ENCODE measurements at places on chromosomes 13 and 19.
A peak's percentile ranks its signal among the peaks of the same experiment; 100 is the strongest.

- DNase-seq: peak; percentile 84
Observed at GRCh38 chr13:40445557-40445990, 220.9 kb downstream of the FOXO1 start.

DNA sequence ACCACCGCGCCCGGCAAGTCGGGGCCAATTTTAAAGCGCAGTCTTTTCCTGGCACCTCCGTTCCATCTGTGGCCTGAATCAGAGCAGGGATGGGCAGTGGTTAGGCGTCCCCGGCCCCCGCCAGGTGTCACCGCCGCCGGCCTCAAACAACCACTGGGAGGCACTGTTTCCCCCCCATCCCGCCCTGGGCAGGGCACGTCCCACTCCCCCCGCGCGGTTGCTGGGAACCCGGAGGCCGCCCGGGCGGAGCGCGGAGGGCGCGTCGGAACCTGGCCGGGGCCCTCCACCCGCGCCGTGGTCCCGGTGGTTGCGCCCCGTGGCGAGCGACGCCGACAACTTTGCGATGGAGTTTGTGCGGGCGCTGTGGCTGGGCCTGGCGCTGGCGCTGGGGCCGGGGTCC, at the start of gene GRIN3B:
TSS of gene GRIN3B (plus strand) at position 325 of the 400 bp plus-strand sequence. CDS start at position 344, 19 bp downstream.
- peak; percentile 52 for DNase-seq

DNA sequence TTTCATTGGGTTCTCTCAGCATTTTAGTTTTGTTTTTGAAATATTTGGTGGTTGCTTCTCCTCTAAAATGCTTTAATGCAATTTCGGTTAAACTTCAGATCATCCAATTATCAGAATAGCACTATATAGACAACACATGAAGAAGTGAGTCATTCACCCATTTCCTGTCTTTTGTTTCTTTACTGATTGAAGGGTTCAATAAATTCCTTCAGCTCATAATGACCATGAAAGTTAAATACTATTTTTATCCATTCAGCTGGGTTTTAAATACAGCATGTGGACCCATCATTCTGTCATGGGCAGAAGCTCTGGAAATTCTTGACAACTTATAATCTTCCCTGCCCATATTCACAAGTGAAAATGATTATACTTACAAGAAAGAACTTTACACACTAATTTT, 187.2 kb downstream of the ITGBL1 start:
- DNase-seq: no peak

GRCh38 chr13:47650209-47650608, 350.9 kb downstream of the SUCLA2 start:
- no peak for DNase-seq

- DNase-seq: no peak
Observed at GRCh38 chr13:66345518-66345810, 884.7 kb downstream of the PCDH9 start.

DNA sequence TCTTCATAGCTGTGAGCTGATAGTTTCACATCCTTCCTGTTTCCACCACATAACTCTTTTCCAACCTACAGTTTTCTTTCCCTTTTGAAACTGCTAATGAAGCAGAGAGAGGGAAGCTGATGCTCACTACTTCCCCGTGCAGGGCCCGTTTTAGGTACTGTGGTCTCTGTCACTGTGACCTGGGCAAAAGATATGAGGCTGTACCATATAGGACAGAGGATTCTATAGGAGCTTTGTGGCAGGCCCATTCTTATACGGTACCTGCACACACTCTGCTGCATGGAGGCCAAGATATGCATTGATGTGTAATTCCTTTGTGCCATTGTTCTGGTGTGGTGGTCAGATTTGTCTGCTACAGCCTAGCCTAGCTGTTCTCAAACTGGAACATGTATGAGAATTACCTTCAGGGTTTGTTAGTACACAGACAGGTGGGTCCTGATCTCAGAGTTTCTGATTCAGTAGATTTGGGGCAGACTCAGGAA, 577.3 kb downstream of the LMO7 start:
- no peak for DNase-seq

DNA sequence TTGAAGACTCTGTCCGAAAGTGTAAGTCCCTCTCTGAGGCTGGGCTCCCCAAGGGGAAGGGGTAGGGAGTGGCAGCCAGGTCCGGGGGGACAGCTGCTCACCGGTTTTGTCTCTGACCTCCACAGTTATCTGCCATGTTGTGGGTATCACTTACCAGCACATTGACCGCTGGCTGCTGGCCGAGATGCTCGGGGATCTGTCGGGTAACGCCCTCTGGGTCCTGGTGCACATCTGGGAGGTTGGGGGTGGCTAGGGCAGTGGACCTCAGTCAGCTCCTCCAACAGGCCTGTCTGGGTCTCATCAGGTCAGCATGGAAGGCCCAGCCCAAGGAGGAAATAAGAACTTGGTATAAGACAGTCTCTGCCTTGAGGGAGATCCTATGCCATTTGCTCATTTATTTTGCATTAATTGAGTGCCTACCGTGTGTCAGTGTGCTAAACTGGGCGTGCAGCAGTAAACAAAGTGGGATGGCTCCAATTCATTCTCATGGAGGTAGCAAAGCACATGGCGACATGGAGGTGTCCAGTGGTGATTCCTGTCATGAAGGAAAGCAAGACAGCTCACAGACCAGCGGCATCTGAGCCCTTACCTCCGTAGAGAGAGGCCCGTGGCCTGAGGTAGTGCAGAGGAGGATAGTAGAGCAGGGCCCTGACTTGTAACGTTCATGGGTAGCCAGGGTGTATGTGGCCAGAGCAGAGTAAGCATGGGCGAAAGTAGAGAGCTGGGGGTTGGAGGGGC, 13.7 kb downstream of the EIF3K start:
- DNase-seq: no peak

GRCh38 chr19:3407556-3408516, 41.5 kb downstream of the NFIC start:
- peak; percentile 45 for DNase-seq

DNA sequence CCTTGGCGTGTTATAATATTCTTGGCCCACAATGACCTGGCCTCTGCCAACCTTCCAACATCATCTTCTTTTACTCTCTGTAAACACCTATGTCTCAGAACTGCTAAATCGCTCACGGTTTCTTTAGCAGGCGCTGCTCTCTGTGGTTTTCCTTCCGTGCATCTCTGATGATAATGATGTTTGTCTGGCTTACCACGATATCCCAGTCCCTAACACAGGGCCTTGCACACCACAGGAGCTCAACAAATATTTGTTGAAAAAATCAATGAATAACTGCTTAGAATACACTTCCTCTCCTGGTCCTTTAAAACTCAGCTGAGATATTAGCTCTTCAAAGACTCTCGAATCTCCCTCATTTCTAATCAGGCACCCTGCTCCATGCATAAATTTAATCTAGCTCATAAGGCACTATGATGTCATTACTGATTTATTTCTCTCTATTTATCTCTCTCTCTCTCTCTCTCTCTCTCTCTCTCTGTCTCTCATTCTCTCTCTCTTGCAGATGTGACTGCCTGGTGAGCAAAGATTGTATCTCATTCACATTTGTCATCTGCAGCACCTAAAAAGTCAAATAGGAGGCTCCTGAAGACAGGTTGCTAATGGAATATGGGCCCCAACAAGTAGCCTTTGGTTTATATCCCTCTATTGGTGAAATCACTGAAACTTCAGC, 206.4 kb downstream of the NHLRC3 start:
- no peak for DNase-seq

- DNase-seq: peak; percentile 83
Observed at GRCh38 chr19:29687897-29688728, 22.9 kb downstream of the PLEKHF1 start.

DNA sequence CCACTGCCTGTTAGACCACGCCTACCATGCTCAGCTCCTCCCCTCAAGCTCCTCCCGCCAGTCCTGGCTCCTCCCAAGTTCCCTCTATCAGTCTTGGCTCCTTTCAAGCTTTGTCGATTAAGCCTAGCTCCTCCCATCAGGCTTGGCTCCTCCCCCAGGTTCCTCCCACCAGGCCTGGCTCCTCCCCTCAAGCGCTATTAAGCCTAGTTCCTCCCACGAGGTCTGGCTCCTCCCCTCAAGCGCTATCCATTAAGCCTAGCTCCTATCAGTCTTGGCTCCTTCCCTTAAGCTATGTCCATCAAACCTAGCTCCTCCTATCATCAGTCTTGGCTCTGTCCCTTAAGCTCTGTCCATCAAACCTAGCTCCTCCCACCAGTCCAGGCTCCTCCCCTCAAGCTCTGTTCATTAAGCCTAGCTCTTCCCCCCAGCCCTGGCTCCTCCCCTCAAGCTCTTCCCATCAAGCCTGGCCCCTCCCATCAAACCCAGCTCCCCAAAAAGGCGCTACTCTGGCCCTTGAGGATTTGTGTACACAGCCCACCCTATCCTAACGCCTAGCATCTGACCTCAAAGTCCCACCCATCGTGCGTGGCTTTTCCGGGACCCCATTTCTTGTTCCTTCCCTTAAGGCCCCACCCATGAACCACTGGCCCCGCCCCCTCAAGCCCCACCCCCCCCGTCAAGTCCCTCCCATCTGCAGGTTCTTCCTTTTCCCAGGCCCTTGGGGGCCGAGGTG, 10.0 kb downstream of the CAMSAP3 start:
- peak; percentile 40 for DNase-seq

- peak; percentile 13 for DNase-seq
Observed at GRCh38 chr19:45739498-45740439, 6.5 kb downstream of the MEIOSIN start.

- no peak for DNase-seq
Observed at GRCh38 chr19:14467816-14468215, 7.3 kb downstream of the PTGER1 start.

DNA sequence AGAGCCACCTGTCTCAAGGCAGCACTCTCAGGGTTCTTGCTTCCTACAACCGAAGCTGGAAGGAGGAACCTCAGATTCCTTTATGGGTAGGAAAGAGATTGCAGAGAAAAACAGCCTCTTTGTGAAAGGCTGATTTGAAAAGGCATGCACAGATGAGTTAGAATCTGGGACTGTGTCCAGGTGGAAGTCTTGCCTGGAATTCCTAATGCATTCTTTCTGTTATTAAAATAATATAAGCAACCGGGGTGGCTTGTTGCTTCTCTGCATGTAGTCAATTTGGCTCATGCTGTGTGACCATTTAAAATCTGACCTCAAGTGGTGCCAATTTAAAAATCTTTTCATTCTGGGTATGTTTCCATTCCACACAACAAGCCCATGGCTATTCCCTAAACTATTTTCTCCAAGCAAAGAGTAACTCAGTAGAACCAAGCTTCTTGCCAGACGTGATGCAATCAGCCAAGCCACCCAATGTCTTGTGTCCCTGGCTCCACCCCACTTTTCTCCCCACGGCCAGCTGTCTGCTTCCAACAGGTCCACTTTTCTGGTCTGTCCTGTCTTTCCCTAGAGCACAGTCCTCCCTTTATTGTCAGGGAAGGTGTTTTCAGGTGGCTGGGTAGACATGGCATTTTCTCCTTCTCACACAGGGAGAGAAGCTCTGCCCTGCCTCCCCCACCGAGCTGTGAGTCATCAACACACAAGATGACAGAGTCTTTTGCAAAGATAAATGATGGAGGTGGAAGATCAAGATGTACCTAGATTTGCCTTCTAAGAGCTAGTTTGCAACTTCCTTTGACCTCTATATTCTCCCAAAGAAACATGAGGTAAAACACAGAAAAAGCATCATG, 394.3 kb downstream of the FOXO1 start:
- DNase-seq: peak; percentile 83

DNA sequence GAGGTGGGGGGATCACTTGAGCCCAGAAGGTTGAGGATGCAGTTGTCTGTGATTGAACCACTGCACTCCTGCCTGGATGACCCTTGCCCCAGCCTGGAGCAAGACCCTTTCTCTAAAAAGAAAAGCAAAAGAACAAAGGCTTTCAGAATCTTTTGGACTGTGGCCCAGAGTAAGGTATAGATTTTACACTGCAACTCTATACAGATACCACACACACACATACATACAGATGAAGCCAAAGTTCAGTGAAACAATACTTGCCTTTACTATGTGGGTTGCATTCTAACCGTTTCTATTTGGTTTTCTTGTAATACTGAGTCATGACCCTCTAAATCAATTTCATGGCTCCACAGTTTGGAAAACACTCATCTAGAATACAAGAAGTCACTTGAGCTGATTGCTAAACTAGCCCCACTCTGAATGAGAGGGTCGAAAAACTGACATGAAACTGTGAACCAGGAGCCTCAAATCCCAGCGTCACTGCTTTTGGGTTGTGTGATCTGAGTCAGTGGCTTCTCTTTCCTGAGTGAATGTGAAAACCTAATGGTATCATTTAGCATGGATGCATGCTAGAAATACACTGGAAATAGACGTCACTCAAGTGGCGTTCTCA, 756.1 kb downstream of the UQCRFS1 start:
- no peak for DNase-seq

DNA sequence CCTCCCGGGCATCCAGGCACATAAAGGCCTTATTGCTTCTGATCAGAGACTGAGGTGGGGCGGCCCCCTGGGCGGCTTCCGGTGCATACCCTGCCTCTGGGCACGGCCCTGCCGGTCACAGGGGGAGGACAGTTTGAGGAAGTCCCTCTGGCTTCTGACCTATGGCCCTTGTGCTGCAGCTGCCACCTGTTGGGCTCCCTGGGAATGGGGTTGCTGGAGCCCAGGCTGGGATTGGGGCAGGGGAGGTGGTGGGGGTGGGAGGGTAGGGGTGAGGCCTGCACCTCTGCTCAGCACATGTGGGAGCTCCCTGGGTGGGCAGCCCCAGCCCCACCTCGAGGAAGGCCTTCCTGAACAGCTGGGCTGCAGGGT, 10.7 kb downstream of the ANO8 start:
- DNase-seq: no peak

- peak; percentile 81 for DNase-seq
Observed at GRCh38 chr13:28636677-28637317, 22.1 kb upstream of the POMP start.

GRCh38 chr19:53034948-53035675, 9.4 kb upstream of the ERVV-2 start:
- DNase-seq: peak; percentile 71

- no peak for DNase-seq
Observed at GRCh38 chr19:5691822-5692722, 2.0 kb downstream of the RPL36 start.

DNA sequence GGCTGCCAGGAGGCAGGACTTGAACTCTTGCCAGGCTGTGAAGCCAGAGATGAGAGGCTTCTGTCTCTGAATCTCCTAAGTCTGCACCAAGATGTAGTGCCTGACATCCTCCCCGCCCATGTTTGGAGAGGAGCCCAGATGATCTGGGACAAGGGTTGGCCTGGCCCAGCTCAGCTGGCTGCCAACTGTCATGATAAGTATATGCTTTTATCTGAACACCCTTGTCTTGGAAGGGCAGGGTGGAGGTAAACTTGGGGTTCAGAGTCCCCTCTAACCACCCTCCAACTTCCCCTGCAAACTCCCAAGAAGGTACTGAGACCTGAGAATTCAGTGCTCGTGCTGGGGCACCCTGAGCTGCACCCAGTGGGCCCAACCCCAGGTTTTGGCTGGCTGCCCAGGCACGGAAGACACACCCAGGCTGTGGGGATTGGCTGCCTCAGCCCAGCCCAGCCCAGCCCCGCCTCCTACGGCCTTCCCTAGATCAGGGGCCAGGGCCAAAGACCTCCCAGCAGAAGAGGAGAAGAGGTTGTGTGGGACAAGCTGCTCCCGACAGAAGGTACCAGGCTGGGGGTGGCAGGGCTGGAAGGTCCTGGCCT, at the start of gene CYP4F12:
TSS of gene CYP4F12 (plus strand) at position 508 of the 596 bp plus-strand sequence. CDS start 443 bp downstream, outside the sequence.
- DNase-seq: peak; percentile 67

- no peak for DNase-seq
Observed at GRCh38 chr19:1357531-1358109, 26.1 kb upstream of the NDUFS7 start.

- DNase-seq: peak; percentile 1
Observed at GRCh38 chr19:37699057-37699456, 20.5 kb downstream of the ZNF607 start.

- DNase-seq: no peak
Observed at GRCh38 chr13:69595181-69595580, 512.4 kb upstream of the ATXN8OS start.

GRCh38 chr13:106752584-106753170, 184.7 kb upstream of the ARGLU1 start:
- no peak for DNase-seq

- DNase-seq: no peak
Observed at GRCh38 chr19:14575428-14575980, 3.6 kb upstream of the NDUFB7 start.

Measured in cardiac fibroblast (primary cell).